ENCODE measurements at places on chromosomes 11 and 22. TPM values are rescaled to one million over a fixed set of nuclear protein-coding genes. Genes with fewer than 3 reads are reported as not detected.

Gene SERHL2
- polyA plus RNA-seq, result 0.21 TPM

Gene OR2AG1
- polyA plus RNA-seq, result not detected

Gene CRYBA4
- not detected for polyA plus RNA-seq

Gene LMO1
- polyA plus RNA-seq, result 2.7 TPM

Gene OR52A1
- not detected for polyA plus RNA-seq

Gene HOATZ
- polyA plus RNA-seq, result not detected

Gene GAL3ST1
- polyA plus RNA-seq, result 10.4 TPM

Gene SLC37A2
- polyA plus RNA-seq, result 0.14 TPM

Gene FTH1
- 12,799 TPM for polyA plus RNA-seq

Gene CDK2AP2
- 47.8 TPM for polyA plus RNA-seq

Gene HEPACAM
- not detected for polyA plus RNA-seq

Gene PLAAT5
- 0.08 TPM for polyA plus RNA-seq

Gene DEFB131B
- polyA plus RNA-seq, result not detected

Gene MMP7
- 8.9 TPM for polyA plus RNA-seq

Gene OR6A2
- not detected for polyA plus RNA-seq

Gene OR51B5
- polyA plus RNA-seq, result 0.10 TPM

Gene CBLIF
- polyA plus RNA-seq, result not detected
